Stimulated activated CD4-positive, alpha-beta T cell treated with anti-CD3 and anti-CD28 coated beads, TNF-alpha, amount 100 ng/mL, for 1 hour (primary cell): ENCODE measurements at places on chromosomes 4 and X.

- no peak for DNase-seq
Observed at GRCh38 chr4:100679926-100680325, 162.1 kb upstream of the EMCN start.

- DNase-seq: no peak
Observed at GRCh38 chr4:139312552-139313332, 10.5 kb upstream of the NDUFC1 start.

DNA sequence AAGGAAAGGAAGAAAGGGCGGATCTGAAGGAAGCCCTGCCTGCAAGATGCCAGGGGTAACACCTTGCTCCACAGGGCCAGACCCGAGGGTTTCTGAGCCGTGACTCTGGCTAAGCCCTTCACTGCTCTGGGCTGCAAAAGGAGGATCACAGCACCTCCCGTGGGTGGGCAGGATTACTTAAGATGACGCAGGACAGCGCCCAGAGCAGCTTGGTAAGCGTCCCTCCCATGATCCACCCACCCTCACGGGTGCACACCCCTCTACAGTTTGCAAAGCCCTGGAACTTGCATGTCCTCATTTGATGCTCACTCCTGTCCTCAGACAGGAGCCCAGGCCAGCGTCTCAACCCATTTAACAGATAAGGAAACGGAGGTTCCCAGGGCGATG lies 64.9 kb downstream of the CRMP1 start:
- DNase-seq: no peak

DNA sequence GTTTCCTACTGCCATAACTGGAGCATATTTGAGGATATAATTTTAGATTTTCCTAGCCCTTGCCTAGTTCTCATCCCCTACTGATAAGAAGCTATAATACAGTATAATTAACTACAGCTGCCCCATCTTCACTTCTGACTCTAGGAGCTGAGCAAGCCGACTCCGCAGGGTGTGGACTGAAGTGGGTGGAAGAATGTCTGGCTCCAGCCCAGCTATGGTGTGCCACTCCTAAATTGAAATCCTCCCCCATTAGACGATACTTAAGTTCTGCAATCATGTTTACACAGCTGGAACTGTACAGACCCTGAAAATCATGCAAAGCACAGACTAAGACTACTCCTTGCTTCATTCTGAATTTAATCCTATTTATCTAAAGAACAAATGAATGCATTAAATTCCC lies 93.1 kb downstream of the PCDH19 start:
- DNase-seq: no peak

- no peak for DNase-seq
Observed at GRCh38 chr4:183960046-183960420, 54.9 kb downstream of the STOX2 start.

- DNase-seq: no peak
Observed at GRCh38 chr4:116516711-116517110, 568.7 kb downstream of the TRAM1L1 start.

DNA sequence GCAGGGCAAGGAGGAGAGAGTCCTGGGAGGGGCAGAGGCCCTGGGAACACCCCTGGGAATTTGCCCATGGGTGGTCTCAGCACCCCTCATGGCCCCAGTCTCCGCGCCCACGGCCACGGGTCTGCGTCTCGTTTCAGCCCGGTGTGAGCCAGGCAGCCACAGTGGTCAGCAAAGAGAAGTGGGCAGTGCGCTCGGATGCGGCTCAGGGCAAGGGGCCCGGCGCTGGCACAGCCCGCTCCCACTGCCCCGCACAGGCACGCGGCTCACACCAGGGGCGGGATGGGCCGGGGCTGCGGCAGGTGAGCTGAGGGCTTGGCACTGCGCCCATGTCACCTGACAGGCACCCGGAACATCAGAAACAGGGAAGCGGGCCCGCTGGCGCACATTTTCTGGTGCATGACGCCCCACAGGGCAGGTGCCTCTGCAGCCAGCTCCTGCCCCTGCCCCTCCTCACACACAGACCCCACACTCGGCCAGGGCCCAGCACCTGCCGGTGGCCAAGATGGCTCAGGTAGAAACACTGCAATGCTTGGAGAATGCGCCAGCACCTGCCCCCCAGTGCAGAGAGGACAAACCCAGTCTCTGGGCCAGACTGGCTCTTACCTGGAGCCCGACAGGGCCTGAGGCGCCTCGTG lies 41.9 kb upstream of the MXD4 start:
- DNase-seq: no peak

DNA sequence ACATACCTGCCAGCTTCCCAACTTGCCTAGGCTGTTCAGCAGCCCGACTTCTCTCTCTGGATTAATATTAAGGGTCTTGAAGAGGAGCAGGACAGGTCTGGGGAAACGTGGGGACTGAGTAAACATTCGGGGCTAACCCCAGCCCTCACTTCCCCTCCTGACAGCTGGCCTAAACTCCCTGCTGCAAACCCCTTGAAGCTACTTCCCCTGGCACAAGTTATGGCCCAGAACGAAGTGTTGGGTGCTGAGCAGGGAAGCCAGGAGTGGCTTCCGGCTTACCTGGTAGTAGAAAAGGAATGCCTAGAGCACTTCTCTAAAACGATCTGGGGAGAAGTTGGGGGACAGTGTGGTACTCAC lies 200.0 kb downstream of the BCOR start:
- no peak for DNase-seq

DNA sequence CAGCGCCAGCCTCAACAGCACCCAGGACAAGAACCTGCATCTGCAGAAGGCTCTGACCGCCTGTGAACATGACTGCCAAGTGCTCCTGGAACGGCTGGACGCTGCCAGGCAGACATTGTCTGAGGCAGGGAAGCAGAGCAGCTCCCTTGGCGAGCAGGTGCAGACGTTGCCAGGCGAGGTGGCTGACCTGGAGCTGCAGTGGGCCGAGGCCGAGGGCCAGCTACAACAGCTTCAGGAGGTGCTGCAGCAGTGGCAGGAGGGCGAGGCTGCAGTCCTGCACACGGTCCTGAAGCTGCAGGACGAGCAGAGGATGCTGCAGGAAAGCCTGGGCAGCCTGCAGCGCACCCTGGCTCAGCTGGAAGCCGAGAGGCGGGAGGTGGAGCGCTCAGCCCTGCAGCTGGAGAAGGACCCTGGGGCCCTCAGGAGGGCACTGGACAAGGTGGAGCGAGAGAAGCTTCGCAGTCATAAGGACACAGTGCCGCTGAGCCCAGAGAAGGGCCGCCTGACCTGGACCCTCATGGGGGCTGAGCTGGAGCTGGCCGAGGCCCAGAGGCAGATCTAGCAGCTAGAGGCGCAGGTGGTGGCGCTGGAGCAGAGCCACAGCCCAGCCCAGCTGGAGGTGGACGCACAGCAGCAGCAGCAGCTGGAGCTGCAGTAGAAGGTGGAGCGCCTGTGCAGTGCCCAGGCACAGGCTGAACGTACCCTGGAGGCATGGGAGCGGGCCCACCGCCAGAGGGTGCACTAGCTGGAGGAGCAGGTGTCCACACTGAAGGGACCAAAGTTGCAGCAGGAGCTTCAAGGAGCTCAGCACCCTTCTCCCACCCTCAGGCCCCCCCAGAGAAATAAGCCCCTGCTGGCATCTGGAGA lies 16.4 kb downstream of the SMIM10L2A start:
- no peak for DNase-seq

DNA sequence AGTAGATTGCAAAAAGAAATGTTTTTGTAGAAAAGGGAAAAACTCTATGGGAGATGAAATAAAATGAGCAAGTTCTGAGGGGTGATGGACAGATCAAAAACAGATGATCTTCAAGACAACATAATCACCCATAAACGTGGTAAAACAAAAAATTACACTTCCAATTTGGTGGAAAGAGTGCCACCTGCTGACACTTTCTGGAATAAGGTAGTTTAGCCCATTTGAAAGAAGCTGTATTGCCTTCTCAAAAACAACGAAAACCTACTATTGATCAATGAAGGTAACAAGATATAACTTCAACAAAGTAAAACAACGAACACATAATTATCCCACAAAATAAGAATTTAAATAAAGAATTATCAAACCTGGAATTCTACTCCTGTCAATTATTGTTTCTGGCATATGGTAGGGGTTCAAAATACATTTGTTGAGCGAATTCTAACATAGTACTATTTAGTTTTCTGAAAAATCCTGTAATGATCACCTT lies 2.5 kb downstream of the COQ2 start:
- peak; percentile 18 for DNase-seq

DNA sequence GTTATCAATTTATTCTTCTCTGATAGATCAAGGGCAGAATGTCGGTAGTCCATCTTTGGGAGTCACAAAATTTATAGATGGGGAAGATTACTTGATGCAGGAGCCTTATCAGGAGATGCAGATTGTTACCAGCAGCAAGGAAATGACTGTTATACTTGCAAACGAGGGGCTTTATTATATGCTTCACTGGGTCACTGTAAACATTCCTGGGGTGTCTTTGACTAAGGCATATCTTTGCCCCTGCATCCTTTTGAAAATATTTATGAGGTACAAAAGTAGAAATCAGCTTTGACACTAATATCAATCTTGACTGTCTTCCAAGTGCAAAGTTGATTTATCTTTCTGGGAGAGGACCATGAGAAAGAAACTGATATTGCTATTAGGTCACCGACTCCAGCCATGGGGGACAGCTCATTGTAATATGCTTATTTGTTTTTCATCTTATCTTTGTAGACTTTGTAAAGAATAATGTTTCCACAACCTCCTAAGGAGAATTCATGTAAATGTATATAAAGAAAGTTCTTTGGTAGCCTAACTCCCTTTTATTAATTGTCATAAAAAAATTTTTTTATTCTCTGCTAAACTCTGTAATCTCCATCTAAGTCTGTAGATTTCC lies 177.3 kb upstream of the EMCN start:
- no peak for DNase-seq

GRCh38 chr4:80309294-80310004 lies 26.1 kb upstream of the CFAP299 start:
- DNase-seq: no peak

DNA sequence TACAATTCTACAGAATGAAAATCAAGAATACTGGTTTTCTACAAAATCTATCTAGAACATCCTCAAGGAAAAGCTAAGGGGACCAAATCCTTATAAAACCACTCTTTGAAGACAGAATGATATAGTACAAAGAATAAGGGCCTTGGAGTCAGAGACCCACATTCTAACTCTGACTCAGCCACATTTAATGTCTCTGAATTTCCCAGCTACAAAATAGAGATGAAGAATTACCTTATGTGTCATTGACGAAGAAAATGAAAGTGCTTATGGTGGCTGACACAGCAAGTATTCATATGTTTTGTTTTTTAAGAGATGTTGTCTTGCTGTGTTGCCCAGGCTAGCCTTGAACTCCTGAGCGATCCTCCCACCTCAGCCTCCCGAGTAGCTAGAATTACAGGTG lies 35.9 kb upstream of the CXorf38 start:
- no peak for DNase-seq

DNA sequence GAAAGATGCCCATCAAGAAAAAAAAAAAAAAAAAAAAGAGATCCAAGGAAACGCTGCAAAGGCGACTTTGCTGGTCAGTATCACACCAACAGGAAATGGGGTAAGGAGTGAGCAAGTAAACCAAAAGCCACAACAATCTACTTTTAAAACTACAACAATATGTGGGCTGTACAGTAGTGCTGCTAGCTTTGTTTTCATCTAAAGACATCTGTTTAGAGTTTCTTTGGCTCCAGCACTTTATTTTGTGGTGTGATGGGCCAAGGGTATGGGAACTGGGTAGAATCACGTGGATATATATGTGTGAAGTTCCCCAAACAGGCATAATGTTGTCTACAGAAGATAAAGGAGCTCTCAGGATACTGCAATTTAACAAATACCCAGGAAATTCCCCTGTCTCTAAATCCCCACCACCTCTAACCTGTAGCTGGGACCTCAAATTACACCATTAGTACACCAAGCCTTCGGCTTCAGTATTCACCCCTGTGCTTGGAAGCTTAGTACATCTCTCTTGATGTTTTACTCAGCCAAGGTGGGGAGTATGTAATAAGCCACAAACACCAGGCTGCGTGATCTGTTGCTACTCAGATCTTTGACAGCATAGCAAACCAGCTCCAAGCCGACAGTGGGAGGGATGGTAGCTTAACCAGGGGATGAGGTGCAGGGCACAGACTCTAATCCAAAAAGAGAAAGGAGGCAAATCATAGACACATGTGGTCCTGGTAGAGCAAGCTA lies 207.9 kb downstream of the HS6ST2 start:
- DNase-seq: no peak

DNA sequence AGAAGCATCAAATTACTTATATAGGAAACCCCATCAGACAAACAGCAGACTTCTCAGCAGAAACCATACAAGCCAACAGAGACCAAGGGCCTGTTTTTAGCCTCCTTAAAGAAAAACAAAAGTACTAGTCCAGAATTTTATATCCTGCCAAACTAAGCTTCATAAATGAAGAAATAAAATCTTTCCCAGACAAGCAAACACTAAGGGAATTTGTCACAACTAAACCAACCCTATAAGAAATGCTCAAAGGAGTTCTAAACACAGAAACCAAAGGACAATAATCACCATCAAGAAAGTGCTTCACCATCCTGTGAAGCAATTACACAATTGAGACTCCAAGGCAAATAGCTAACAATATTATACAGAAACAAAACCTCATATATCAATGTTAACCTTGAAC lies 238.6 kb downstream of the NKX6-1 start:
- DNase-seq: no peak

GRCh38 chrX:44480591-44480990 lies 62.1 kb downstream of the FUNDC1 start:
- no peak for DNase-seq

DNA sequence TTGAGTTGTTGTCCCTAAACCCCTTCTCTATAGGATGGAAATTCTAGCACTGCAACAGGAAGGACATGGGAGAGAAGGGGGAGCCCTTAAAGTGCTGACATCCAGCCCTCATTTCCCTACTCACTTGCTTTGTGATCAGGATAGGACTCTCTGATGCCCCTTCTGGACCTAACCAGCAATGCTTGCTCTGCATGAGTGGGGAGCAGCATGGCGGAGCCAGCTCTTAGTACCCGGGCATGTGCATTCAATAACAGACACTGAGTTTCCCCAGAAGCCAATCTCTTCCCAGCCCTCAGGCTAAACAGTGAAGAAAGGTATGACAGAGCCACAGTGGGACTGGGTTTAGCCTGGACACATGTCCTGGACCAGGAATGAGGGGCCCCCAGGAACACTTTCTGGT lies 14.0 kb downstream of the SOD3 start:
- DNase-seq: no peak

GRCh38 chrX:74924449-74925224 lies 615 bp downstream of the NEXMIF start:
- DNase-seq: no peak

DNA sequence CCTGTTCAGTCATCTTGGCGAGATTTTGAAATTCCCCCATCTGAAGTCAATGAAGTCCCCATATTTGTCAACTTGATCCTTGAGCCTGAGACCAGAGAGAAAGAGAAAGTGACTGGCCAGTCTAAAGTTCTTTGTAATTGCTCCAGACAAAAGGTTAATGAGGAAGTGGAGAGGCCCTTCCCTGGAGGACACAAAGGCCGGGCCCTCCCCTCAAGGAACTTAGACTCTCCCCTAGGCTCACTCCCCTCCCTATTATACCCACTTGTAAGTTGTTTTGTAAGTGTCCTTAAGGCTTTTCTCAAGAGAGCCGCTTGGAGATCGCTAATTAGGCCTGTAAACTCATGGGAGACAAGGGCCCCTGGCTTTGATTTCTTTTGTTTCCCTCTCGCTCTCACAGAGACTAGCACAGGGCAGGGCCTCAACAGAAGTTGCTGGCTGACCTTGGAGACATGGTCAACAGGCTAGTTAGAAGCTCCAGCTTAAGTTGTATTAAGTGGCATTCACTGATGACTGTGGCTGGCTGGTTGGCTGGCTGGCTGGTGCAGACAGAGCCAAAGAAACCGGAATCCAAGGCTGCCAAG lies 20.3 kb upstream of the GPC4 start:
- DNase-seq: no peak
